ENCODE measurements at places on chromosomes 3 and 15. TPM values are rescaled to one million over a fixed set of nuclear protein-coding genes. Genes with fewer than 3 reads are reported as not detected.

IGDCC3 gene
- not detected for total RNA-seq

LINGO1 gene
- total RNA-seq: not detected

IQCH gene
- 5.0 TPM for total RNA-seq

TRIM42 gene
- not detected for total RNA-seq

MST1R gene
- 1.5 TPM for total RNA-seq

CFAP100 gene
- total RNA-seq: not detected

GLDN gene
- total RNA-seq: 50.7 TPM

GOLGA6L6 gene
- total RNA-seq: not detected

Measured in fibroblast of lung (primary cell).